8988T (cell line): ENCODE measurements at places on chromosomes 2 and 18.

DNA sequence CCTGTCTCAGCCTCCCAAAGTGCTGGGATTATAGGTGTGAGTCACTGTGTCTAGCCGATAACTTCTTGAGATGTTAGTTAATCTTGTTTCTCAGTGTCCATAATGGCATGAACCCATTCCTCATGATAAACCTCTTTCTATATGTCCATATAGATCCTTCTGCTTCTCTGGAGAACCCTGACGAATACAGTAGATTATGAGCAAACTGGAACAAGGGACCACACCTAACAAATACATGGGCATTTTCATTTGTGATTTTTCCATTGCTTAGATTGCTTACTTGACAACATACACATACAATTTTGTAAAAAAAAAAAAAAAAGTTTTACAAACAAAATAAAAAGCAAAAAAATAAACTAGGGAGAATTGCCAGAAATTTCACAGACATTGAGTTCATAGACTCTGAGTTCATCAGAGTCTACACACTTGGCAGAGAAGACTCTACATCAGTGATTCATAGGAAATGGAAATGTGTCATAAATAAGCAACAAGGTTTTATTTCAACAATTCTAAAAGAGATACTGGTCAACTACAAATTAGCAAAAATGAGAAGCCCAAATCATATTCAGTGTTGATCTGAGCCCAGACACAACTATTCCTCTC, 96.7 kb downstream of the GALR1 start:
- no peak for DNase-seq

DNA sequence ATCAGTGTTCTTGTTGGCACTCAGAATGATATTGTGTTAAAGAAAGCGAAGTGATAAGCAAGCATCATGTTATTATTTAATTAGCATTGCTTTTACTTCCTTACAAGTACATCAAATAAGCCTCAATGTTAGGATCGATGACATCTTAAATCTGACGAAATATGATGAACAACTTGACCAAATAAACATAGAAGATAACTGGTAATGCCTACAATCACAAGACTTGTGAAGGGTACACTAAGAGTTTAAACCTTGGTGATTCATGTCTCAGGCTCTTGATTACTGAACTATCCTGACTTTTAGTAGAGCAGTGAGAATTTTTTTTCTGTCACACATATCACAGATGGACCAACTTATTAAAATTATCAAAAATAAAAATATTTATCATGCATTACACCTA, 500.8 kb upstream of the ZEB2 start:
- DNase-seq, result no peak

DNA sequence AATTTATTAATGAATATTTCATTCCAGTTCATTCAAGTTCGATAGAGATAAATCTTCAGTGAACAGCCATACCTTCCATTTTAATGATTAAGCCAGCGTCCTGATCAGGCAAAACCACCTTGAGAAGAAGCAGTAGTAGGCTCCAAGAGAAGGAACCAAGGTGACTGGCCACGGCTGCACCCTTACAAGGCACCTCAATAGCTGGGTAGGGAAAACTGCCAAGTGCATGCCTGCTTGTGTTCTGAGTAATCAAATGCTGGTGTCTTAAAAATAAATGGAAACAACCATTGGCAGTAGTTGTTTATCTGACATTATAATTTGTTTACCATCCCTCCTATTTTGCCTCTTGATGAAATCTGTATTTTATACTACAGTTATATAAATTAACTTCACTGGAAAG, 10.0 kb upstream of the FEZ2 start:
- no peak for DNase-seq

DNA sequence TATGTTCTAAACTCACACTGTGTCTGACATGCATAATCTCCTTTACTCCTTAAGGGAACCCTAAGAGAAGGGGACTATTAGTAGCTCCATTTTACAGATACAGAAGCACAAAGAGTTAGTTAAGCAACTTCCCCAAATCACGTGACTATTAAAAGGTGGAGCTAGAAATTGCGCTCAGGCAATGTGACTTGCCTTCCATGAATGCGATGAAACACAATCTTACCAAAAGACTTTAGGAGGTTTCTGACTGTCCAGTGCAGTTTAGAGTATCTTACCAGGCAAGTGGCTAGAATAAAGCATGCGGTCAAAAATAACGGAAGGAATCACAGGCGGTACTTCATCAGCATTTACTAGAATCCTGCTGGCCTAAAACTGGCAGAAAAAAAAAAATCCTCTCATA, 70.4 kb downstream of the ZNF521 start:
- no peak for DNase-seq

DNA sequence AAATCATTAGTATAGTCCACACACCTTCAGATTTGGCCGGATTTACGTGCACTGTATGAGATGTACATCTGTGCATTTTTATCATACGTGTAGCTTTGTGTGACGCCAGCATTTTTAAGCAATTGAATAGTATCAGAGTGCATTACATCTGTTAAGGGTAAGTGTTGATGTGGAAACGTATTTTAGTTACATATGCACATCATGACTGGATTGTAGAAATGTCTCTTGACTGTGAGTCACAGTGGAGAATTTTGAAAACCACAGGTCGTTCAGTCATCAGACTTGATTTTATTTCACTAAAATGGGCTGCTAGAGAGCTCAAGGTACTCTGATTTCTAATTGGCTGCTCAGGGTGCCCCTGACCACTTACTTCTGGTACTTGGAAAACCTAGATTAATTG, 5.4 kb upstream of the GPBAR1 start:
- no peak for DNase-seq

DNA sequence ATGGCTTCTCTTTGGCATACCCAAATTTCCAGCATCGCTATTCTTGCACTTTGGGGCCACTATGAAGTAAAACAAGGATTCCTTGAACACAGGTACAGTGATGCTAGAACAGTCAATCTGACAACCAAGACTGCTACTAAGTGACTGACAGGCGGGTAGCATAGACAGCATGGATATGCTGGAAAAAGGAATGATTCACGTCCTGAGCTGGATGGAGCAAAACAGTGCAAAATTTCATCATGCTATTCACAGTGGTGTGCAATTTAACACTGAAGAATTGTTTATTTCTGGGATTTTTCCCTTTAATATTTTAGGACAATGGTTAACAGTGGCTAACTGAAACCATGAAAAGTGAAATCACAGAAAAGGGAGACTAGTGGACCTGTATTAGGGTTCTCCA, 1511.2 kb upstream of the ZEB2 start:
- no peak for DNase-seq

DNA sequence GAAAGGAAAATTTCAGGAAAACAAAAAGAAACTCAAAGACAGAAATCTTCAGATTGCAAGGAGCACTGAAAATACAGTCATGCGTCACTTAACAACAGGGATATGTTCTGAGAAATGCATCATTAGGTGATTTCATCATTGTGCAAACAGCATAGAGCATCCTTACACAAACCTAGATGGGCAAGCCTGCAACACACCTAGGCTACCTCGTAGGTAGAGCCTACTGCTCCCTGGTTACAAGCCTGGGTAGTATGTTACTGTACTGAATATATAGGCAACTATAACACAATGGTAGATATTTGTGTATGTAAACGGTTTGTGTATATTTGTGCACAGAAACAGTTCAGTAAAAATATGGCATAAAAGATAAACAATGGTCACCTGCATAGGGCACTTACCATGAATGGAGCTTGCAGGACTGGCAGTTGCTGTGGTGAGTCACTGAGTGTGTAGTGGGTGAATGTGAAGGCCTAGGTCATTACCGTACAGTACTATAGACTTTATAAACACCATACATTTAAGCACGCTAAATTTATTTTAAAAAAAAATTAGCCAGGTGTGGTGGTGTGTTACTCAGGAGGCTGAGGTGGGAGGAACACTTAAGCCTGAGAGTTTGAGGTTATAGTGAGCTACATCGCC, 33.4 kb downstream of the SFXN5 start:
- DNase-seq, result no peak

GRCh38 chr2:129863350-129863749, 116.1 kb upstream of the RAB6C start:
- no peak for DNase-seq
